ENCODE measurements at places on chromosomes 2 and 18. TPM values are rescaled to one million over a fixed set of nuclear protein-coding genes. Genes with fewer than 3 reads are reported as not detected.

CRYGB gene
- not detected for total RNA-seq

KLHL41 gene
- total RNA-seq = 0.91 TPM

NEU4 gene
- total RNA-seq = not detected

TBR1 gene
- total RNA-seq = under 0.01 TPM

SCYGR4 gene
- 0.11 TPM for total RNA-seq

FOXD4L1 gene
- 0.11 TPM for total RNA-seq

TSPYL6 gene
- under 0.01 TPM for total RNA-seq

RPL31 gene
- 992 TPM for total RNA-seq

TAF4B gene
- 4.6 TPM for total RNA-seq

SH2D6 gene
- 0.43 TPM for total RNA-seq

CD207 gene
- total RNA-seq = not detected

MERTK gene
- total RNA-seq = 0.65 TPM

COLEC12 gene
- 28.0 TPM for total RNA-seq

ADD2 gene
- under 0.01 TPM for total RNA-seq

HOXD12 gene
- not detected for total RNA-seq

PECR gene
- total RNA-seq = 11.6 TPM

ITGB6 gene
- not detected for total RNA-seq

DCTN1 gene
- 144 TPM for total RNA-seq

ICA1L gene
- 12.5 TPM for total RNA-seq

HAAO gene
- 7.1 TPM for total RNA-seq

NLRC4 gene
- not detected for total RNA-seq

HOXD13 gene
- total RNA-seq = 0.13 TPM

DSG4 gene
- not detected for total RNA-seq

BMP10 gene
- not detected for total RNA-seq

PLEKHH2 gene
- 27.0 TPM for total RNA-seq

KIF1A gene
- total RNA-seq = under 0.01 TPM

FABP1 gene
- not detected for total RNA-seq

SYT4 gene
- total RNA-seq = not detected

APCDD1 gene
- total RNA-seq = 13.6 TPM

LRRTM4 gene
- total RNA-seq = not detected

CD226 gene
- 0.32 TPM for total RNA-seq

C2orf66 gene
- 0.13 TPM for total RNA-seq

PHOSPHO2 gene
- 11.2 TPM for total RNA-seq

KCNK3 gene
- 0.11 TPM for total RNA-seq

EFHD1 gene
- 1.3 TPM for total RNA-seq

FBXO15 gene
- 0.26 TPM for total RNA-seq

TEX44 gene
- not detected for total RNA-seq

VWC2L gene
- total RNA-seq = not detected
